ENCODE measurements at places on chromosomes 7 and 10. TPM values are rescaled to one million over a fixed set of nuclear protein-coding genes. Genes with fewer than 3 reads are reported as not detected.

DNA sequence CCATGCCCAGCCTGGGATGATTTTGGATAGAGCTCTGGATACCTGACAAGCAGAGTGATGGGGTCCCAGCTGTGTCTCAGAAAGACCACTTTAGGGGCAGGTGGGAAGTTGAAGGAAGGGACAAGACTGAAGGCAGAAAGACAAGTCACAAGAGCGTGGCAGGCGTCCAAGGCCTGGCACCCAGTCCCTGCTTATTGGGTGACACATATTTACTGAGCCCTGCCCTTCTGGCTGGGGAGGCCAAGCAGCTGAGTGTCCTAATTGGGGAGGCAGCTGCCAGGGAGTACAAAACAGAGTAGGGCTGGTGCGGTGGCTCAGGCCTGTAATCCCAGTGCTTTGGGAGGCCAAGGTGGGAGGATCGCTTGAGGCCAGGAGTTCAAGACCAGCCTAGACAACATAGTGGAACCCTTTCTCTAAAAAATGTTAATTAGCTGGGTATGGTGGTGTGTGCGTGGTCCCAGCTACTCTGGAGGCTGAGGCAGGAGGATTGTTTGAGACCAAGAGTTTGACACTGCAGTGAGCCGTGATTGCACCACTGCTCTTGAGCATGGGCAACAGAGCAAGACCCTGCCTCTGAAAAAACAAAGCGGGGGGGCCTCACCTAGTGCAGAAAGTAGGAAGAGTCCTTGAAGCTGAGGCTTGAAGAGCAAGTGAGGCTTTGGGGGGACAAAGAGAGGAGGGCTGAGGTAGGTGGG lies 53.0 kb upstream of the GTF2I start:
- no peak for DNase-seq

DNA sequence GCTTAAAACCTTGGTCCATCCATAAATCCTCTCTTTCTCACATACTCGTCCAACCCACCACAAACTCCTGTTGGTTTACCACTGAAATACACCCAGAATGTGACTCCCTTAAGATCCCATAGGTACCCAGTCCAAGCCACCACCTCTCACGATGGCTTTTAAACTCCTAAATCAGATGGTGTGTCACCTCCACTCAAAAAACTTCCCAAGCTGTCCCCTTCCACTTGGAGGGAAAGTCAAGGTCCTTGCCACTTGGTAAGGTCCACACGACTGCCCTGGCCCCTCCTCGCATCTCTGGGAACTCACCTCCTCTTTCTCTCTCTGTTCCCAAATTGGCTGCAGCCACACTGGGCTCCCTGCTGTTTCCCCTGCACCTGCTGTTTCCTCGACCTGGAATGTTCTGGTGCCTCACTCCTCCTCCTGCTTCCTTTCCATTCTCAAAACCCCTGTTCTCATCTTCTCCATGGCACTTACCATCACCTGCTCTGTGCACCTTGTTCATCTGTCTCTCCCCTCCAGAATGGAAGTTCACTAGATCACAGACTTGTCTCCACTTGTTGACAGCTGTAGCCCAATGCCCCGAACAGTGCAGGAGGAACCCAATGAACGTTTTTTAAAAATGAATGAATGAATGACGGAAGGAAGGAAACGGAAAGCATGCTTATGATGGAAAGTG lies 23.0 kb downstream of the ZFAND2A start:
- no peak for DNase-seq

DNA sequence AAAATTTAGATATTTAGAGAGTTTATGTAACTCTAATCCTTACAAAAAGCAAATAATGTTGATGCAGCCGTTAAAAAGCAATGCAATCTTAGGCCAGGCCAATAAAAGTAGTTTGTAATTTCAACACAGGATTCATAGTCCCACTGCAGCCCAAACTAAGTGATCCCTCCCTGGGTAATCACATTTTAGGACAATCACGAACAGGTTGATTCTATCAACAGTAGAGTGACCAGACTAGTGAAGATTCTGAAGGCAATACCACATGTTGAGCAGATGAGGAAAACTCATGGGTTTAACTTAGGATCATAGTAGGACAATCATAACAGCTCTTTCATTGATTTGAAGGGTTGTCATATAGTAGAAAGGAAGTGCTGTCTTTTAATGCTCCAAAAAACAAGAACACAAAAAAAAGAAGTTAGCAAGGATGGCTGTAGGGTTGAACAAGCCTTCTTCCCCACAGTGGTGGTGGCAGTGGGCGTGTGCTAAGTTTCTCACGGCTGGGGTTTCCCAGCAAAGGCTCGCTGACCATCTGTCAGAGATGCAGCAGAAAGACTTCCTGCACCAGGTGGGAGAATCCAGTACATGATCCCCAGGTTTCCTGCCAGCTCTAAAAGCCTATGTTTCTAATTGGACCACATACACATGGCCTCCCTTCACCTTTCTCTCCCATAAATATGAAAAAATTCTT lies 212.2 kb downstream of the CHRM2 start:
- DNase-seq = no peak

DNA sequence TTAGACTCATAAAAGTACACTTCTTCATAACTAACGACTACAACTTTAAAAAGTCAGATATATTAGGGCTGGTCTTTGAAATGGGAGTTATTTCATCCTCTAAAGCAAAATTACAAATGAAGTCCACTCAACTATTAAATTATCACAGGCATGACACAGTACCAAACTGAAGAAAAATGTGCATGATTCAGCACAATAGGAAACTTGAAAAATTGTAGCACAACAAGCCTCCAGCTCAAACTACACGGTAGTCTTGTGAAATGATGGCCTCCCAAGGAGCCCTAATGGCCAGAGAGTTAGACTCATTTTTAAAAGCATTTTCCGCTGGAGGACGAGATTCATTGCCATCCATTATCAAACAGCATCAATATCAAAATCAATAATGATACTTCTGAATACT lies 76.4 kb downstream of the MAGI2 start:
- no peak for DNase-seq

GRCh38 chr10:82251222-82251906 lies 376.4 kb downstream of the NRG3 start:
- DNase-seq = no peak

- peak; percentile 61 for DNase-seq
Observed at GRCh38 chr10:125144693-125145623, 15.4 kb downstream of the CTBP2 start.

- DNase-seq = peak; percentile 63
Observed at GRCh38 chr7:142632271-142633134, 116.8 kb upstream of the PRSS1 start.

DNA sequence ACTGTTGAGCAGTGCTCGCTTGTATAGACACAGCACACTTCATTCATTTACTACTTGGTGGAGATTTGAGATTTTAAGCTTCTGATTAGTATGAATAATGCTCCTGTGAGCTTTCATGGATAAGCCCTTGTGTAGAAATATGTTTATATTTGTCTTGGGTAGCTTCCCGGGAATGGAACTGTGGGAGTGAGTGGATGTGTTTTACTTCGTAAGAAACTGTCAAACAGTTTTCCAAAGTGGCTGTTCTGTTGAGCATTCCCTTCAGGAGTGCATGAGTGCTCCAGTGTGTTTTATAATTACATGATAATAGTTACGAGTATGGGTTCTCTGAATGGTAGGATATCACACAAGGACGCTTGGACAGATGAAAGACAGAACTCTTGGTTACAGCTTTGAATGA lies 49.4 kb downstream of the VWC2 start:
- DNase-seq = no peak

- DNase-seq = no peak
Observed at GRCh38 chr7:50292763-50293162, 11.8 kb upstream of the IKZF1 start.

DNA sequence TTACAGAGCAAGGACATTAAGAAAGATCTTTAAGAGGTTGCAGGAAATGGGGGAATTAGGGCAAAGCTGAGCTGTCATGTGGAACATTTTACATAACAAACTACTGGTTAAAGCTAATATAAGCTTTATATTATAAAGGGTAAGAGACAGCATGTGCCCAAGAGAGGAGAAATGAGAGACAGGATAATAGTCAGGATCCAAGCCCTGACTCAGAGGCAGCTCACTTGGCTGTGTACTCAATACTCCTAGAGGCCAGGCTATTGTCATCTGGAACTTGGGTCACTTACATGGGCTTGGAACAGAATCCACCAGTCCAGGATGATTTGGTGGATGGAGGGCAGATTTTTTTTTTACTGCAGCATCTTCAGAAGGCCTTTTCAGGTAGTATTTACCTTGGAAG lies 418.6 kb upstream of the ZMIZ1 start:
- DNase-seq = no peak

DNA sequence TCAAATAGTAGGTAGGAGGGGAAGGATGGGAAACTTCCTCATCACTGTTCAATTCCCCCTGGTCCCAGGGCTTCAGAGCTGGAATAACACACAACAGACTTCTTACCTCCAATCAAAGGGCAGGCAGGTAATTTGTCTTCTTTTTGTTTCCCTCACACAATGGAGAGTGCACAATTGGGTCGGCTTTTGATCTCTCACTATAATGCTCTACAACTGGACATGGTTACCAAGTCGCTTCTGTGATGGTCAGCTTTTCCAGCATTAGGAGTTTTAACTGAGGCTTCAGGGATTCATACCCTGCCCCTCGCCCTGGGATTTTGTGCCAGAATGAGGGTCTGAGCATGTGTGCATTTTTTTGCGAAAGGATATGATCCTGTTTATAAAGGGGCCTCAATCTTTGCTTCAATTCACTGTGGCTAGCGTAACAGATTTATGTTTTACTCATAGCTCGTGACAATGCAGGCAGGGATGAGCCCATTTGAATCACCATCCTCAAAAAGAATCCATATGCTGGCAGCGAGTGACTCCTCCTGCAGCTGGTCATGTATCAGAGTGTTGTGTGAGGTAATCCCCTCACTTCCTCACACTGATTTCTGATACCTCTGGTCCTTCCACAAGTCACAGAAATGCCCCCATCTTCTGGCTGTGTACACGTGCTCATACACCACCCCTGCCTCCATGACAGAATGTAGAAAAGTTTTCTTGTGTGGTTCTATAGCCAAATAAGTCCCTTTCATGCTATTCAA lies 189.6 kb downstream of the CTTNBP2 start:
- DNase-seq = no peak

DNA sequence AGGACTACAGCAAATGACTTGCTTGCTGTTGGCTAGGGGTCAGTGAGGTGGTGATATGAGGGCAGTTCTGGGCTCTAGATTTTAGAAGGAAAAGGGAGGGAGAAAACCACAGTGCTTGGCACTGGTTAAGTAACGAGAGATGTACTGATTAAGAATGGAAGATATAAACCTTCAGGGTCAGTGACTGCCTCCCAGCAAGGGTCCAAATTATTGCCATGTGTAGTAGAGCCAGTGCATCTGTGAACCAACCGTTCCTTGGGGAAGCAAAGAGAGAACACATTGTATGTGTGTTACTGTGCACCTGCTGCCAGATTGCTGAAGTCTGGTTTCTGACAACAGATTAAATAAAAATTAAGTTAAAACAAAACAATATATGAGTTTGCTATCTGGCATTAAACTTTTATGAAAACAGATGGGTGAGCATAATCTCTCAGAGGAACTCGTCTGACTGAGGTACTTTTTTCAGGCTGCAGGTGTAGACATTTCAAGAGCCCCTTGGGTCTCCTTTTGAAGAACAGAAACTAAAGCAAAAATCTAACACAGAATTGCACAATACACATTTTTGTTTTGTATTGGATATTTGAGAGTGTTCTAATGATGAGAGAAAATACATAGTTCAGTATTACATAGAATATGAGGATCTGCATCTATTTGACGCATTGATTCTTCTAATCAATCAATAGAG lies 1120.6 kb downstream of the SORCS3 start:
- no peak for DNase-seq

The ZNF503 gene
- 30.4 TPM for total RNA-seq

The ZSCAN25 gene
- 14.0 TPM for total RNA-seq

The GOLGA7B gene
- 1.0 TPM for total RNA-seq

The CDNF gene
- total RNA-seq = 1.1 TPM

The TMEM72 gene
- total RNA-seq = not detected
